Hematopoietic multipotent progenitor cell treated with erythropoietin and hydrocortisone succinate and interleukin-3 and kit ligand, for 4 days (in vitro differentiated cells): ENCODE measurements at places on chromosomes 6 and 20.

GRCh38 chr6:31760790-31761189, 1.7 kb upstream of the SAPCD1 start:
- no peak for DNase-seq

DNA sequence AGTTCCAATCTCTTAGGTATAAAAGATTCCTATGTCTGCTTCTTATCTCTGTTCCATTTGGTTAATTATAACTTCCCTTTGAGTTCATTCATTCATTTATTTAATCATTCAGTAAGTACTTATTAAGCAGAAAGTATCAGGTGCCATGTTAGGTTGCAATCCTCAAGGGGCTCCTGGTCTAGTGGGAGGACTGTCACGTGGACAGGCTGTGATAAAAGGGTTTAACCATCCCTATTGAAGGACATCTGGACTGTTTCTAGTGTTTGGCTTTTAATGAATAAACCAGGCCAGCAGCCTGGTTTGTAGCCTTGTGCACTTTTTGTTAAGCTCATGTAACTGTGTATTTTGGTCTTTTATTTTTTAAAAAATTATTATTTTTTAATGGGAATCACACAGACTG, 162.1 kb upstream of the OGFRL1 start:
- no peak for DNase-seq

GRCh38 chr6:25956226-25956625, 6.4 kb upstream of the TRIM38 start:
- no peak for DNase-seq

GRCh38 chr6:127914240-127914639, 13.4 kb upstream of the THEMIS start:
- no peak for DNase-seq
